Right ventricle myocardium inferior (tissue), 1 donor: ENCODE measurements at places on chromosomes 5 and 9. TPM values are rescaled to one million over a fixed set of nuclear protein-coding genes. Genes with fewer than 3 reads are reported as not detected.

ST8SIA4 gene
- 3.4 TPM for total RNA-seq

TNFSF15 gene
- 0.08 TPM for total RNA-seq

FOXI1 gene
- not detected for total RNA-seq

DNA sequence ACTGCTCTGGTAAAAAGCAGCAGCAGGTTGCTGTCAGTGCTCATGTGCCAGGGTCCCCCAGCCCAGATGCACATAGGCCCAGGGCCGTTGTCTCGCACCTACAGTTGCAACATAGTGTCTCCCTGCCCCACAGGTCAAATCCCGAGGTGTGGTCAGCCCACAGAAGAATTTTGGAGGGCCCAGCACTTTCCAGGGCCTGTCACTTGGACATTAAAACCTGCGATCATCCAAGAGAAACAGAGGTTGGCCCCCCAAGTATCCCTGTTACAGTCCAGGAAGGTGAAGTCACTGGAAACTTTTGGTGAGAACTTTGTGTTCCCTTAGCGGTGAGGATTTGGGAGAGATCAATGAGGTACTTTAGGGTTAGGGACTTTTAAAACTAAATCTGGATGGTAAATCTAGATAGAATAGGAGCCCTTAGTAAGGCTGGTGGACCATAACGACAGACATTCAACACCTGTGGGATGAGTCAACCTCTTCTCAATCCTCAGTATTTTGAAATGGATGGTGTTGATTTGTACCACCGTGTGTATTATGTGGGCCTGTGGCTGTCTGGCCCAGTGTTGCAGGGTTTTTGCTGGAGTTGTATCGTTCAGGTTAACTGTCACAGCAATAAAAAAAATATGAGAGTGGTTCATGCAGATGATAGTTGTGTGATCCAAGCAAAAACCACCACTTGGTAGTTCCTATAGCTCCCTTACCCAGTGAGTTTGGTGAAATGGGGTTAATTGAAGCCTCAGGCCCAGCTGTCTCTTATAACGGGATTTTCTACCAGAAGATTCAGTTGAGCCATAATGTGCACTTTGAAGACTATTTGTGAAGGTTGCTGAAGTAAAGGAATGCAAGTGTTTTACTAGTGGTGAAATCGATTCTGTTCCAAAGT lies 19.2 kb downstream of the OR2S2 start:
- no peak for DNase-seq

- no peak for DNase-seq
Measured at GRCh38 chr5:132653716-132654115, 4.3 kb upstream of the IL13 start.

GRCh38 chr9:21689854-21690253 lies 112.6 kb upstream of the MTAP start:
- DNase-seq: no peak

NINJ1 gene
- 55.5 TPM for total RNA-seq
